ENCODE measurements at places on chromosomes 2 and 18.

- no peak for DNase-seq
Observed at GRCh38 chr2:96927405-96928171, 57.7 kb upstream of the SEMA4C start.

DNA sequence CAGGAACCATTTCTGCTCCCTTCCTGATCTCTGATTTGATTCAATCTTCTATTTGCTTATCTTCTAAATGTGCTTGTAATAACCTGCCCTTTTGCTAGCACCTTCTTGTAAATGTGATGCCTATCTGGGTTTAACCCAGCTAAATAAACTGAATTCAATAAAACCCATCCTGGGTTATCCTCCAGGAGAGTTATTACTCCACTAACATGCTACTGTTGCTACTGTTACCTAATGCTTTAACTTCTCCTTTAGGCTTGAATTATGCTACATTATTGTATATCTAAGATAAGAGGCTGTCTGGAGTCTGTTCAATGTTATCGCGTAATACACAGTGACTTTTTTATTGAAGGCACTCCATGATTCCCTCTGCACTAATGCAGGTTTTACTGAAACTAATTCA, 206.5 kb upstream of the CTAGE1 start:
- no peak for DNase-seq

- DNase-seq = no peak
Observed at GRCh38 chr2:156023229-156023869, 309.2 kb downstream of the NR4A2 start.

- DNase-seq = peak; percentile 61
Observed at GRCh38 chr2:156341452-156342253, 9.1 kb upstream of the NR4A2 start.

- DNase-seq = peak; percentile 12
Observed at GRCh38 chr2:190119257-190119656, 56.7 kb upstream of the MSTN start.

- no peak for DNase-seq
Observed at GRCh38 chr2:23566241-23567142, 181.5 kb downstream of the KLHL29 start.

DNA sequence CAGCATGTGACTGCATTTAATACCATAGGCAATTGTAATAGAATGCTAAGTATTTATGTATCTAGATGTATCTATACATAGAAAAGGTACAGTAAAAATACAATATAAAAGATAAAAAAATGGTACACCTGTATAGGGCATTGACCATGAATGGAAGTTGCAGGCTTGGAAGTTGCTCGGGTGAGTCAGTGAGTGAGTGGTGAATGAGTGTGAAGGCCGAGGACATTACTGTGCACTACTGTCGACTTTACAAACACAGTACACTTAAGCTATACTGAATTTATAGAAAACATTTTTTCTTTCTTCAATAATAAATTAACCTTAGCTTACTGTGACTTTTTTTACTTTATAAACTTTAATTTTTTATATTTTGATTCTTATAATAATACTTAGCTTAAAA, 8.9 kb downstream of the DIS3L2 start:
- DNase-seq = no peak

DNA sequence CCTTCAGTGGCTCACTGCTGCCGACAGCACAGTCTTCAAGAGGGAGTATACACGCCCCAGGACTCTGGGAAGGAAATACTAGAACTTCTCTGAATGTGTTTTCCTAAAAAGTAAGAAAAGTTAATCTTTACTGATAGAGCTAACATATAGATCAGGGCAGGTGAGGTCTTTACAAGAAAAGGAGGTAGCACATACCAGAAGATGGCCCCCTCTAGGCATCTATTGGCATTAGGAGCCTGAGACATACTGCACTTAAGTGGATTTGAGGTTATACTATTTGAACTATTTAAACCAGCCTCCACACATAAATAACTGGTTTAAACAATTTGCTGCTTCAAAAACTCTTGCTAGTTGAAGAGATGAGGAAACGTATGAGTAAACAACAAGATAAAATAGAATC, 406.1 kb downstream of the SETBP1 start:
- no peak for DNase-seq

DNA sequence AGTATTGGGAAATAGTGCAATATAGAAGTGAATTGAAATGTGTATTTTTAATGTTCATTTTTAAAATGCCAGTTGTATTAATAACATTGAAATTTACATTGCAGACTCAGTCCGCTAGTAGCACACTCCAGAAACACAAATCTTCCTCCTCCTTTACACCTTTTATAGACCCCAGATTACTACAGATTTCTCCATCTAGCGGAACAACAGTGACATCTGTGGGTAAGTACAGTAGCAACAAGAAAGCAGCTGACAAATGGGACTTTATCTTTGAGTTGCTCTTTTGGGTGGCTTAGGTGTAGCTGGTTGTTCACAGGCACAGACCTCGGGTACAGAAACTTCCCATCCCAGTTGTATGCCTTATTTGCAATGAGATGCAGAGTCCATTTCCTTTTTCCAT, 118.2 kb upstream of the IL1R2 start:
- DNase-seq = no peak

DNA sequence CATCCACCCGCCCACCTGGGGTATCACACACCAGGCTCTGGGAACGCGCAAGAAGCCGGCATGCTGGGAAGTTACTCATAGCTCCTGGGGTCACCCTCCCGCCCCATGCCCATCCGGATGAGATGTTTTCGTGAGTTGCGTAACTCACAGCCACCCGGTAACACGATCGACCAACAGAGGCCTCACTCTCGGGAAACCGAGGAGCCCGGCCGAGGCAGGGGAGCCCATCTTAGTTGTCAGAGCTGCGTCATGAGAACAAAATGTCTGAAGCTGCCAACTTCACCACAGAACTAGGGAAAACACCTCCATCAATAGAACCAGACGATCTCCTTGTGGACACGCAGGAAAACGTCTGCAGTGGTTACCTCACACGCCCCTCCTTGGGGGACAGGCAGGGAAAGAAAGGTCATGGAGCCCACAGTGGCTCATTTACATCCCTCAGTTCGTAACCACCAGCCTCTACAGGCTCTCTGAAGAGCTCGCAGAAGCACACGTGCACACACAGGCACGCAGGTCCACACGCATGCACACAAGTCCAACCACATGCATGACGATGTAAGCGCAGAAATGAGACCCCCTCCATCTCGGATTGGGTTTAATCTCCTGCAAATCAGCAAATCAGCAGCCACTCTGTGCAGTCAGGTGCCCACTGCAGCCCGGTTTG, 26.2 kb downstream of the ADI1 start:
- DNase-seq = no peak

DNA sequence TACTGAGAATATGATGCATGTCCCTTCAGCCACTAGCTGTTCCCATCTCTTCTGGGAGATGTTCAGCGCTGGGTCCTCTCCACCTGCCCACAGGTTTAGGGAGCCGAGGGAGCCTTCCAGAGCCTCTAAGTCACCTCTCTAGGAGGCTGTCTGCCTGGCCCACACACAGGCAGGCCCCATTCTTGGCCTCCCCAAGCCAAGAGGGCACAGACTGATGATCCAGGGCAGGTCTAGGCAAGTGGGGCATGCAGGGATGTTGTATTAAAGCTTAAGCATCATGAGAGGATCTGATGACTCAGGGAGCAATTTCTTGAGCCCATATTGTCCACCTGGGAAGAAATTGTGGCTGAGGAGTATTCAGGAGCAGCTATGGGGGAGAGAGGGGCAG, 19.9 kb downstream of the TMSB10 start:
- DNase-seq = no peak

GRCh38 chr2:36775261-36775660, 78.8 kb downstream of the VIT start:
- DNase-seq = no peak

DNA sequence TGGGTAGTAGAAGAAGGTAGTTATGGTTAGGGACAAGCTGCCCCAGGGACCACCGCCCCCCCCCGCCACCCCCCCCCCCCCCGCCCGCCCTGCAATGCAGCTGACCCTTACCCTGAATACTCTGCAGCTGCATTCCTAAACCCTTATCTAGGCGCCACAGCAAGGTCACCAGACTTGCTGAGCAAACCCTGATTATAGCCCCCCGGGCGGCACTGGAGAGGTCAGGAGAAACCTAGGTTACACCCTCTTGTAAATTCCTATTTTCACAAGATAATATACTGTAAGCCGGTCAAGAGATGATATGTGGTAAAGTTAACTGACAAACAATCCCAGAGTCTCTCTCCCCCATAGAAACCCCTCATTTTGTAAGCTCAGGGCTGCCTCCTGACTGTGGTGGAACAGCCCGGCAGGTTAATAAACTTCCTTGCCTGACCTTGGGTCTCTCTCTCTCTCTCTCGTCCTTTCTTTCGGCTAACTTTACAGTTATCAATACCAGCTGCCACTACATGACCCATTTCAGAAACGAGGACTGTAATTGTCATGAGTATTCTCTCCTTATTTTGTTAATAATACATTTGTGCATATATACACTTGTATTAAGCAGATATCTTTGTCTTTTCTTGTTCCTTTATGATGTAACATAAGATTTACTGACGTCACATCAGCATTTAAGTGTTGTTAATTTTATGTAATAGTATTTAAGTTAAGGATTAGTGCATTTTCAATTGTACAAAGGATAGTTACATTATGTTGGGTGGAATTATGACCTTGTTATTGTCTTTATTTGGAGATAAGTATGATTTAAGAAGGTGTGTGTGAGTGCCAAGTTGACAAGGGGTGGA, 22.8 kb upstream of the SMAD4 start:
- no peak for DNase-seq

GRCh38 chr2:1800306-1800705, 56.0 kb upstream of the PXDN start:
- no peak for DNase-seq

DNA sequence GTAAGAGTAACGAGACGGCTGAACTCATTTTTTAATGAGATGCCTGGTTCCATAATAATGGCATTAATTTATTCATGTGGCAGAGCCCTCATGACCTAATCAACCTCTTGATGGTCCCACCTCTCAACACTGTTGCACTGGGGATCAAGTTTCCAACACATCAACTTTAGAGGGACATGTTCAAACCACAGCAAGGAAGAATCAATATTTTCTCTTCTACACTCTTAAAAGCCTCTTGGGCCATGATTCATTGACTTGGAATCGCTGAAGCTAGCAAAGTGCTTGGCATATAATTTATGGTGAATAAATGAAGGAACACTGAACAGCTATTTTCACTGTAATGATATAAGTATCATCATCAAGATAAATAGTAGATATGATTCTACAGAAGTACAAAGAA, 333.0 kb downstream of the TNS1 start:
- no peak for DNase-seq

- DNase-seq = no peak
Observed at GRCh38 chr2:43402452-43402937, 176.1 kb upstream of the ZFP36L2 start.

DNA sequence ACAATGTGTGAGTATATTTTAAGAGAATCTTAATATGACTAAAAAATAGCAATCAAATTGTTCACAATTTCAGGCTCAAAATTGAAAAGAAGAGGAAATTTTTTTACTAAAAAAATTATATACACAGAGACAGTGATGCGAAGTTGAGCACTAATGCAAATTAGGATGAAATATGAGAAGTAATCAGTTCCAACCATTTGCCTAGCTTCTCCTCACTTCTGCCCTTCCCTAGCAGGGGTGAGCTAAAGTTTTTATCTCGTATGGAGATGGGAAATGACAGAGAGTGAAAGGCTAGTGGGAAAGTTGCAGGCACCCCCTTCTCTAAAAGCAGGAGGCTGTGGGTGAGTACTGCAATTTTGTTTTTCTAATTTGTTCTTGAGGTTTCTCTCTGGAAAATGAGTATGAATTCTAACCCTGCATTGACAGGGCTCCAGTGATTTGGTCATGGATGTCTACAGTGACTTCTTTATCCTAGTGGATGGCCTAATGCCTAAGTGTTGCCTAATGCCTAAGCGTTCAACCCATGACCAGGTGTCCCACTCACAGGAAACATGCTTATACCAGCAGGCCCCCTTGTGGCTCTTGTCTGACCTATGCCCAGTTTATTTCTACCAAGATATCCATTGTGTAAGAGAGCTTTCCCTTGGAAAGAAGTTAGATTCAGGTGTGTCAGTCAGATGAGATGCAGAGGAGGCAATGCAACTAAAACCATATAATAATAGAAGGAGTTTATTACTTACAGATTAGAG, 78.0 kb upstream of the HNMT start:
- no peak for DNase-seq

DNA sequence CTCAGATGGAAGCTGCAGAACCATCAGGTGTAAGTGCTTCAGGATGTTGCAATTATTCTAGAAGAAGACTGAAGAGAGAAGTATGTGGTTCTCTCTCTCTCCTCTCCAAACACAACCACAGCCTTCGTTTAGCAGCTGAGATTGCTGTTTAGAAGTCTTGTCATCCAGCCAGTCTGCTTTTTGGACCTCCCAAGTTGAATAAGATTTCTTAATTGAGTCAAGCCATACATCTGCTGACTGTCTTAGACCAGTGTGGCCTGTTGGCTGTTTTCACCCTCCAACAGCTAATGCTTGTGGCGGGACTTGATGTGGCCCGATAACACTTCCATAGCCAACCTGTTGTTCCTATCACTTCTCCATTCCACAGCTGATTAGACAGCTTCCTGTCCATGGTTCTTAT, 91.3 kb upstream of the TMEM17 start:
- no peak for DNase-seq

GRCh38 chr2:53515435-53516332, 251.9 kb upstream of the CHAC2 start:
- no peak for DNase-seq

DNA sequence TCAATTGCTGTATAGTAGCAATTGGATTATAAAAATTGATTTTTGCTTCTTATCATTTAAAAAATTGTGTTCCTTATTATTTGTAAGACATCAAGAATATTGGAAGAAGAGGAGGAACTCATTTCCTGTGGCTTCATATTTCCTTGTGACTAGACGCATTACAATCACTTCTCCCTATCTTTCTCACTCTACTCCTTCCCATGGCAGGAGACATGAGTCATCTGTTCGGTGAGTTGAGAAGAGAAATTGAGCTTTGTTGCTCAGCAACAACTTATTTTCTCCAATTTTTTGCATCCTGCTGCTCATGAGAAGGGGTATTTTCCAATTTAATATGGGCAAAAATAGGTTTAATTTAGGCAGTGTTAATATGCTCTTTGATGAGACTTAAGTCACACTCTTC, 1783.9 kb downstream of the SUCLG1 start:
- peak; percentile 2 for DNase-seq

DNA sequence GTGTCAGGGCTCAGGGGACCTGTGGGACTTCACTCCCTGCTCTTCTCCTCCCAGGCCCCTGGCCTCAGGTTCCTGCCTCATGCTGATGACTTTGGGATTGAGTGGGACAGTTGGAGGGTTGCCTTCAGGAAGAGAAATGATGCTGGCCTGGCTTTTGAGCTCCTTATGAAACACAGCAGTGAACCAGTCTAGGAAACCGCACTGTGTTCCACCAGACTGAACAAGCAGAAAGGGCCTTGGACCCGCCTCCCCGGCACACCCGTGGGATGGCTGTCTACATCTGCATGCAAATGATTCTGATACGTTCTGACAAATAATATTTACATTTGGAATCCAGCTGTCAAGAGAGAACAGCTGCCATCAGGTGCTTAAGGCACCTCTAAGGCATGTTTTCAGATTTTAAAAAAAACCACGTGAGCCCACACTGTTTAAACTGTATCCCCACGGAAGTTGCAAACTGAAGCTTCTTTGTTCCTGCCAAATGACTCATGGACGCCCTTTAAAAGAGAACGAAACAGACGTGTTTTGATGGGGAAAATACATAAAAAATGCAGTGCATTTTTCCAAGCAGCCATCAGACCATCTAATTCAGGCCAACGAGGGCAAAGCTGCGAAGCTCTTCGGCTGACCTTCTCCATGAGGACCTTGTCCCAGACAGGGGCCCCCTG, 27.6 kb upstream of the ASAP2 start:
- no peak for DNase-seq

All from CMK (cell line).